WERI-Rb-1 (cell line): ENCODE measurements at places on chromosomes 5 and 9.

- DNase-seq: peak; percentile 16
These were observed 92.6 kb downstream of the RASEF start for GRCh38 chr9:82970359-82970758.

- no peak for DNase-seq
These were observed 72.7 kb upstream of the ASS1 start for GRCh38 chr9:130372057-130372456.

- DNase-seq: no peak
These were observed 17.3 kb upstream of the ZNF622 start for GRCh38 chr5:16482891-16483290.

- DNase-seq: peak; percentile 53
These were observed 39.5 kb downstream of the PSMB7 start for GRCh38 chr9:124375726-124376125.

GRCh38 chr5:171323007-171323406 lies 14.0 kb downstream of the TLX3 start:
- no peak for DNase-seq

DNA sequence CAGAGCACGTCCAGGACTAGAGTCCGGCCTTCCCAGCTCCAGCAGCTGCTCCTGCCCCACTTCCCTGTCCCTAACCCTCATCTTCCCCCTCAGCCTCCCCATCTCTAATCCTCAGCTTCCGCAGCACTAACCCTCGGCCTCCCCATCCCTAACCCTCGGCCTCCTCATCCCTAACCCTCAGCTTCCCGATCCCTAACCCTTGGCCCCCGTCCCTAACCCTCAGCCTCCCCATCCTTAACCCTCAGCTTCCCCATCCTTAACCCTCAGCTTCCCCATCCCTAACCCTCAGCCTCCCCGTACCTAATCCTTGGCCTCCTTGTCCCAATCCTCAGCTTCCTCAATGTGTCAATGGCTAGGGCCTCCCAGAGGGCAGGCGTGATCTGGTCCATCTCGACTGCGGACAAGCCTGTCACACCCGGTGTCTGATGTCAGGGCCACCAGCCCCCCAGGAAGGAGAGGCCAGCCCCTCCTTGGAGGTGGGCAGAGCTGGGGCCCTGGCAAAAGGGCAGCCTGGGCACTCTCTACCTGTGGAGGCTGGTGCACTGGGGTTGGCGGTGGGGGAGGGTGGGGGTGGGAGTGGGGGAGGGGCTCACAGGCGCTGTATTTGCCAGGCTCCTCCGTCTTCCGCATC lies 1.4 kb downstream of the OBP2B start:
- DNase-seq: no peak

DNA sequence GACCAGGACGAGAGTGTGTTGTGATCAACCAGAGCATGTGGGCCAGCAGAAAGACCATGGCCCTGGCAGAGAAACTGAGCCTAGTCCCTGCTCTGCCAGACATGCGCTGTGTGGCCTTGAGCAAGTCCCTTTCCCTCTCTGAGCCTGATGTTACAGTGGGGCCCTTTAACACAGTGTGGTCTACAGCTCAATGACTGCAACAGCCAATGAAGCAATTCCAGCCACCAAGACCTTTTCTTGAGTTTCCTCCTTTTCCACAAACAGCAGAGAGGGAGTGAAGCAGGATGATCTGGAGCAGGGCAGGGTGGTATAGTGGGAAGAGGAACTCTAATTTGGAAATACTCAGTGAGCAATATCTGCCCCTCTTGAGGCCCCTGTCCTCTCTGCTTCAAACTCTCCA lies 25.8 kb upstream of the ARSI start:
- no peak for DNase-seq

DNA sequence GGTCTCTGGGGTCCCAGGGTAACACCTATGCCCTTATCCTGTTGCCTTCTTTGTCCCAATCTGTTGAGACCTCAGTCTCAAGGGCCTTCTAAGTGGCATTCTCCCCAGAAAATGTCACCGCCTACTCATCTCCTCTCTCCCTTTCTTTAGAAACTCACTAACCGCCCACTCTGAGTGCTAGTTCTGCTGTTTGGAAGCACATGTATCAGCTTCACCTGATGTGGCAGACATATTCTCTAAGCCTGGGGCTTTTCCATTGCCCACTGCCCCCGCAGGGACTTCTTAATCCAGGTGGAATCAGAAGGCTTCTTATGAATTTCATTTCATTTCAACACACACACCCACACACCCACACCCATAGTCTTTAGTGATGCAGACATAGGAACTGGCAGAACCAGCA lies 165.1 kb downstream of the ASTN2 start:
- no peak for DNase-seq

DNA sequence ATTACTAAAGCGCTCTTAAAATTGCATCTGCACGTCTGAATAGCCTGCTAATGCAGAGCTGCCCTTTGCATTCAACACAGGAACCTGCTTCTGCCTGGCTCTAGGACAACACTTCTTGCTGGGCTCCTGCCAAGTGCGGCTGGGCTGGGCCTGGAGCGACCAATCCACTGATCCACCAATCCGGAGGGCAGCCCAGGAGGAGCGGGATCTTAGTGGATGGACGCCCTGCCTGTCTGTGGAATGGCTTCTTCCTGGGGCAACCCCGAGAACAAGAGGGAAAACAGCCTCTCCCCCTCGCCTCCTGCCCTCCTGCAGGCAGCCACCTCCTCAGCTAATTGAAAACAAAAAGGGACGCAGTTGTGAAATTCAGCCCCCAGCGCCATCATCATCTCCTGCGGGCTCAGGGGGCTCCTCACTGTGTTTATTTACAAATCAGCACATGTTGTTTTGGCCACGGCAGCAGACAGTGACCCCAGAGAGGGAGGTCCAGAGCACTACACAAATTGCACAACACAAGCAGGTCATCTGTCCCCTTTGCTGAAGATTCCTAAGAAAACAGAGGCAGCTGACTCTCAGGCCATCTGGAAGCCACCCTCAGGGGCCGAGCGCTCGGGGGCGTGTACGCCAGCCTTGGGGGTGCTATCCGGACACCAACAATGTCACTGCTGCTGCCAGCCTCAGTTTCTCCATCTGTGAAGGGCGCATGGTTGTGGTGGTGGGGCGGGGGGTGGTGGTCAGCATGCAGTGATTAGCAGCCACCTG lies 57.3 kb downstream of the GADD45G start:
- peak; percentile 96 for DNase-seq

GRCh38 chr5:173638126-173639040 lies 21.9 kb upstream of the BOD1 start:
- DNase-seq: no peak

- no peak for DNase-seq
These were observed 230.0 kb upstream of the IRX1 start for GRCh38 chr5:3365501-3366215.

DNA sequence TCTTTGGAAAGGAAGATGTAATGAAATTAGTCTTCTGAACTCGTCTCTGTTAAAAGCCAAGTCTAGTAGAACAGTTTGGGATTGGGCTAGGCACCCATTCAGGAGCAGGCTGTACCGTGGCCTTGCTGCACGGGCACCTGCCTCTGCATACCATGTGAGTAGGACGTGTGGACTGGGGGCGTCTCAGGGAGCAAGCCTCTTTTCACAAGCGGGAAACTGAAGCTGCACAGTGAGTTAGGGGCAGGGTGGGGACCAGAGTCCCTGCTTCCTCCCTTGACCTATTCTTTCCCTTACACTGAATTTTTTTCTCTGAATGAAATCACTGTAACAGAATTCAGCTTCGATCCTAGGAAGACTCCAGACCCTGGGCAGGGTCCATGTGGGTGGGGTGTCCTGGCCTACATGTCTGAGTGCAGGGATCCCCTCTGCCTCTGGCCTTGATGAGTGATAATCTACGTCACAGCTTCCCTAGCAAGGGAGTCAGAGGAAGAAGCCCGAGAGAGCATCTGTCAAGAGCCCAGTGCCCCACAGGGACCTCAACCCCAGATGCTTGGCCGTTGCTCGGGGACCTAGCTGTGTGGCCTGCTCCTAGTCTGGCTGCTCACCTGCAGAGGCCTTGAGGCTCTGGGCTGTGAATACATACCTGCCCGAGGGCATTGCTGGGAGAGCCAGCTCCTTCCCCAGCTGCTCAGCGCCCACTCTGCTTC lies 15.1 kb downstream of the PHF2 start:
- DNase-seq: no peak

DNA sequence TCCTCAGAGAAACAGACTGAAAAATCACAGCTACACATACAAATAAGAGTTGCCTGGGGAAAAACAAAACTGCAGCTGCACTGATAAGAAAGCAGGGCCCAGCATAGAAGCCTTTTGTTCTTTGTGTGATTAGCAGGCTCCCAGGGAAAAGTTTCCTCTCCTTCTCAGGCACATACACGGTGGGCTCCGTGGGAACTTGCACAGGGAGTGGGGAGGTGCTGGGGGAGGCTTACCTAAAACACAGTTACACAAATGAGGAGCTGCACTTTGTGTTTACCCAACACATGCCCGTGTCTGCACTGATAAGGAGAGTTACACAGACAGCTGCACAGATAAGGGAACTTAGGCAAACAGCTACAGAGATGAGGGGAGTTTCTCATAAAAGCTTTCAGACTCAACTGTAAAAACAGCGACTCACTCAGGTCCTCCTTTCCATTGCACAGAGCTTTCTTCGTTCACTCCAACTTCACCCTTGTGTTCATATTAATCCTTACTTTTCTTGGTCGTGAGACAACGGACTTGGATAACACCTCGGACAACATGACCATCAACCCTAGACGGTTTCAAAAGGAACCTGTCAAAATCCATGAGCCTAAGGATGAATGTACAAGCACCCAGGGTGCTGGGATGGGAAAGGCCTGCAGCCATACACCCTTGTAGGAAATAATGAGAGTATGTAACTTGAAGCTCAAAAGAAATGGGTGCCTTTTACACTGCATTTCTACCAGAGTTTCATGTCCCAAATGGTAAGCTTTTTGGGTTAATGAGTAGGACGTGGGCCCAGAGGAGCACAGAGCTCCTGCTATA lies 50.8 kb downstream of the SERINC5 start:
- DNase-seq: no peak

DNA sequence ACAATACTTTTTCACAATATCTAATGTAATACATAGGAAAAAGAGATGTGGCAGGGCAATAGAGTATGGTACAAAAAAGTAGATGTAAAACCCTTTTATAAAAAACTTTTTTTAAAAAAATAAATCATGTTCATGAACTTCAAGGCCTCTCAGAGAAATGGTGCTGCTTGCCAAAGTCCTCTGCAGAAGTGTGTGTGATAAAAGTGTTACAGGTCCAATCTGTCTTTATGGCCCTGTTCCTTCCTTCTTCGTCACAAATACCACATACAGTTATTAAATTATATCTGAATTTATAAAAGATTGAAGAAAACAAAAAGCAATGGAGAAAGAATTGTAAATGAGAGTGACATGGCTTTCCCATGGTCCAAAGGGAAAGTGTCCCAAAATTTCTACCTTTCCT lies 21.7 kb upstream of the CCNH start:
- no peak for DNase-seq

- DNase-seq: no peak
These were observed 46.2 kb upstream of the FCN2 start for GRCh38 chr9:134834217-134834956.

- no peak for DNase-seq
These were observed 103.0 kb downstream of the PCSK1 start for GRCh38 chr5:96329886-96330529.

GRCh38 chr5:78727786-78728761 lies 79.5 kb upstream of the LHFPL2 start:
- DNase-seq: no peak

- DNase-seq: no peak
These were observed 30.7 kb downstream of the ENHO start for GRCh38 chr9:34492051-34492450.
